ENCODE measurements at places on chromosomes 5 and 9.

DNA sequence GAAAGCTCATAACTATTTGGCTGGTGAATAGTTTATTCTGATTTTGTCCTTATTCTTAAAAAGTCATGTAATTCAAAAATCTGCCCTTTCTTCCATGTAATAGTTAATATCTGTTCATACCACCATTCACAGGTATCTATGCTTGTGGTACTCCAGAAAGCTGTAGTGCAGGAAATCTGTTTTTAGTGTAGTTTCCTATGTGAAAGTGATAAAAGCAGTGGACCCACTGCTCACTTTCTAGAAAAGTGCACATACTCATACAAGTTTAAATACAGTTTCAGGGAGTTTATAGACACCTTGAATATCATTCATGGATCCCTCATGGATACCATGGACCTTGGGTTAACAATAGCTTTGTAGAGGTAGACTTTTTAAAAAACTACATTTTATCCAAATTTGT is 20.2 kb downstream of the PBX3 start:
- no peak for DNase-seq

GRCh38 chr9:21031091-21031807 is at the start of gene HACD4:
Gene HACD4 (minus strand): TSS chr9:21031640. CDS start chr9:21031590, 50 bp downstream.
- DNase-seq, result peak; percentile 74

DNA sequence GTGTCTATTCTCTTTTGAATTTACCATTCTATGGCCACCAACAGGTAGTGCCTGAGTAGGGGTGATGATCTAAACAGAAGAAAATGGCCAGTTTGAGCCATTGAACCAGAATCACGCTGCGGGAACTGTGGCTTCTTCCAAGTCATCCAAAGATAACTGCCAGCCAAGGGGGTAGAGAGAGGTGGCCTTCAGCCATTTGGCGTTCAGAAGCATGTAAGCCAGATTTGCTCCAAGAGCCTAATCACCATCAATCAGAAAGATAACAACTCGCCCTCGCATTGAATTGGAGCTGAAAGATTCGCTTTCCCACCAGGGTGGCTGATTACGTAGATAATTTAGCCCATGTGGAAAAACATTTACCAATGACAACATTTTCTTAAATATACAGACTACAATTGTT is 1302.7 kb upstream of the DMAC1 start:
- peak; percentile 96 for DNase-seq

DNA sequence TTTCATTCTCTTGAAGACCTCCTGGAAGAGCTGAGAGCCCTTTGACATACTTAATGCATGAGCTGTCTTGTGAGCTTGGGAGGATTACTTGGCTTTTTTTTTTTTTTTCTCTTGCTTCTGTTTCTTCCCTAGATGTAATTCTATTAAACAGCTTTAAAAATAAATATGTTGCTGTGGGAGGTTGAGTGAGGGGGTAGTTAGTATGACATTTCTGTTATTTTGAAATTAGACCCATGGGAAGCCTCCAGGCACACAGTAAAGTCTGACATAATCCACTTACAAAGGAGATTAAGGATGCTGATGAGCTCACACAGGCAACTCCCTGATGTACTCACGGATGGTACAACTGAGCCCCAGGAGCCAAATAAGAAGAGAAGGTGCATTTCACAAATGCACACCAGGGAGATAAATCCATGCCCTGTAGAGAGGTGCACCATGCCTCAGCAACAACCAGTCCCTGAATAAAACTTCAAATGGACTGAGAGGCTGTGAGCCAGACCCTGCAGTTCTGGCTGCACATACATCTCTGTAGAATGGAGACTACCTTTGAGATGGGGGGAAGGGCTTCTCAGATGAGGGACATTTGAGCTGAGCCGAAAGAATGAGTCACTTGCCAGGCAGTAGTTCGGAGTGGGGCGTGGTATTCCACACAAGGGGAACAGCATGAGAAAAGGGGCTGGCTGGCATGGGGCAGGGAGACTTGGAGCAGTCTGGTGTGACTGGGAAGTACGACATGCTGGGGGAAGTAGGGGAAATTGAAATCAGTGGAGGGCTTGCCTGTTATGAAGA is 68.7 kb downstream of the ACTL7B start:
- peak; percentile 50 for DNase-seq

- DNase-seq, result peak; percentile 42
Observed at GRCh38 chr5:177306674-177307543, 3.3 kb downstream of the PRELID1 start.

DNA sequence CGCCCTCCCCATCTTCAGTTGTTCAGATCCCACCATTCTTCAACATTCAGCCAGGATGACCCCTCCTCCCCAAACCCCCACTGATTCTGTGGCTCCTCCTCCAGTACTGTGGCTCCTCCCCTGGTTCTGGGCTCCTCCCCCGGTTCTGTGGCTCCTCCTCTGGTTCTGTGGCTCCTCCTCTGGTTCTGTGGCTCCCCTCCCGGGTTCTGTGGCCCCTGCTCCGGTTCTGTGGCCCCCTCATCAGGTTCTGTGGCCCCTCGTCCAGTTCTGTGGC is 32.8 kb downstream of the C5orf15 start:
- no peak for DNase-seq

- DNase-seq, result no peak
Observed at GRCh38 chr5:56251440-56251839, 18.3 kb upstream of the ANKRD55 start.

GRCh38 chr5:88999853-89000252 is 116.9 kb upstream of the MEF2C start:
- DNase-seq, result no peak

GRCh38 chr9:133657120-133657661 is 21.0 kb downstream of the DBH start:
- DNase-seq, result no peak

GRCh38 chr5:77953374-77953773 is 177.2 kb upstream of the TBCA start:
- DNase-seq, result no peak

GRCh38 chr5:114948986-114949621 is 220.6 kb downstream of the TRIM36 start:
- no peak for DNase-seq

GRCh38 chr5:141412854-141413539 is at the start of gene PCDHGA10:
Gene PCDHGA10 (plus strand): TSS chr5:141412987. CDS start chr5:141413176, 189 bp downstream.
- peak; percentile 87 for DNase-seq

- DNase-seq, result no peak
Observed at GRCh38 chr9:3191715-3192114, 334.1 kb downstream of the RFX3 start.

DNA sequence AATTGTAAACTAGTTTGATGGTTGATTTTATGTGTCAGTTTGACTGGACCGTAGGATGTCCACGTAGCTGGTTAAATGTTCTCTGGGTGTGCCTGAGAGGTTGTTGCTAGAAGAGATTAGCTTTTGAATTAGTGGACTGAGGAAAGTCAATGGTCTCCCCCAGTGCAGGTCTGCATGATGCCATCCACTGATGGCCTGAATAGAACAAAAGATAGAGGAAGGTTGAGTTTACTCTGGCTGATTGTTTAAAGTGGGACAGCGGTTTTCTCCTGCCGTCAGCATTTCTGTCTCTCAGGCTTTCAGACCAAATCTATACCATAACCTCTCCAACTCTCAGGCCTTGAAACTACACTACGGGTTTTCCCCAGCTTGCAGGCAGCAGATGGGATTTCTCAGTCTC is 899.2 kb upstream of the WWC1 start:
- no peak for DNase-seq

DNA sequence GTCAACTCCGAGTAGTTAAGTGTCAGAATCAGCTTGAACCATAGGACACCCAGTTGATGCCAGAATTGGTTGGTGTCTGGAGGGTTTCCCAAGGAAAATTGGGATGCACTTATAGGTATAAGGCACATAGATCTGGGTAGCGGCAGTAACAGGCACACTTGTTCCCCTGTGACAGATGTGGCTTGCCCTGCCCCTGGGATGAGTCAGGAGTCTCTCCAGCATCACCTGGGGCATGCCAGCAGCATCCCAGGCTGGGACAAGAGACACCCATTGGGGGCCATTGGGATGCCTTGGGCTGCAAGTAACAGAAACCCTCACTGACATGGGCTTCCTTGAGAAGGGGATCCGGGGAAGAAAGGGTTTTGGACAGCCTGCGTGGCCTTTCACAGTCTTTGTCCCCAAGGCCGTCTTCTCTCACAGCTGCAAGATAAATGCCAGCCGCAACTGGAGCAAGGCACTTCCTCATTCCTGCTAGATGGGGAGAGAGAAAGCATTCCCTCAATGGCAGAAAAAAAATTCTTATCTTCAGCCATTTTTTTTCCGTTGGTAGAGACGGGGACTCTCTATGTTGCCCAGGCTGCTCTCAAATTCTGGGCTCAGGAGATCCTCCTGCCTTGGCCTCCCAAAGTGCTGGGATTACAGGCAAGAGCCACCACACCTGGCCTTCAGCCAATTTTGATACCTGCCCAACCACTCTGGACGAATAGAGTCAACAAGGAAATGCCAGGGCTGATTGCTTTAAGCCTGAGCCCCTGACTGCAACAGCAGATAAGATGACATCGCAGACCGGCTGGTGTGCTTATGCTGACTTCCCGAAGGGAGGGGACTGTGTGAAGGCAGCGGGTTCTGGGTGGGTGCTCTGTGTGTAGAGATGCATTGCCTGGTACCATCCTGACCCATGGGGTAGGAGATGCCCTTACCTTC is 13.3 kb upstream of the RNF130 start:
- peak; percentile 89 for DNase-seq

GRCh38 chr5:96370976-96371375 is 62.1 kb downstream of the PCSK1 start:
- DNase-seq, result no peak

GRCh38 chr9:8234316-8234715 is 434.7 kb upstream of the DMAC1 start:
- DNase-seq, result peak; percentile 49

DNA sequence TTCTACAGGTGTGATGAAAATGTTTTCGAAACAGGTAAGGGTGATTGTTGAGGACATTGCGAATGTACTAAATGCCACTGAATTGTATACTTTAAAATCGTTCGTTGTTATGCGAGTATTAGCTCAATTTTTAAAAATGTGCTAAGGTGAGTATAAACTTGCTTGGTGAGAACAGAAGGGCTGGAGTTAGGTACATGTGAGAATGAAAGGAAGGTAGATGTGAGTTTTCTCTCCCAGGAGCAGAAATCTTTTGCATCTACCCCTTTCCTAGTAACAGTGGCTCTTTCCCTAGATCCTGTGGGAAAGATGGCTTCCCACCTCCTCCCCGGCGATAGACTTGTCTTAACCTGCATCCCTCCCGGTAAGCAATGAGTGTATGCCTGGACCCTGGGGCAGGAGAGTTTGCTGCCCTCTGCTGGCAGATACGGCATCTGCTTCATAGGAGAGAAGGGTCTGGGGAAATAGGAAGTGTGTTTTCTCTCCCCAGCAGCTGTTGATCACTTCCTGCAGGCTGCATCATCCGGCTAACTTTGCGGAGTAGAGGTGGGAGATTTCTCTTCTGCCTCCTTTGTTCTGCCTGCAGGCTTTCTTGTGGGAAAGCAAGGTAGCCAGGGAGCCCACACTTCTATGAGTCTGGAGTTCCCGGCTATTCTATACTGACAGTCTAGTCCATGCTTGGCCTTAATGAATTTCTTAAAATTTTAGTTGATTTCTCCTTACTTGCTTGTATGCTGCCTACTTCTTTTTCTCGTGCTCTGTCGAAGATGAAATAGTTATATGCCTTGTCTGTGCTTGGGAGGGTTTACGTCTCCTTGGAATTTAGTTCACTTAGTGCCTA is 373.3 kb upstream of the SEMA6A start:
- DNase-seq, result peak; percentile 97

- no peak for DNase-seq
Observed at GRCh38 chr5:113153512-113154097, 177.0 kb downstream of the DCP2 start.

DNA sequence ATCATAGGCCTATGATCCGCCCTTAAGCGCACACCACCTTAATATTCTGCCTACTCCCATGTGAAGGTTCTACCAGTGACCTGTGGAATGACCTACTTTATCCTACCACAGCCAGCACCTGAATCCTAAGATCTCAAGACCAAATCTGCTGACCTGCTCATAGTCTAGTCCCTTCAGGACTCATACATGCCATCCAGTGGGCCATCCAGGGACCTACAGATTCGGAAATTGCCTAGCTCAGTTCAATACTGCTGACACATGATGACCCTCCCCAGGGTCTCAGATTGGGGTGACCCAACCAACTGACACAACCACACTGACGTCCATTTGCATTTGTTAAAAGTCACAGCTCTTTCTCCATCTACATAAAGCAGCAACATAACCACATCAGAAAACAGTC is 443.8 kb upstream of the ST8SIA4 start:
- DNase-seq, result peak; percentile 68

DNA sequence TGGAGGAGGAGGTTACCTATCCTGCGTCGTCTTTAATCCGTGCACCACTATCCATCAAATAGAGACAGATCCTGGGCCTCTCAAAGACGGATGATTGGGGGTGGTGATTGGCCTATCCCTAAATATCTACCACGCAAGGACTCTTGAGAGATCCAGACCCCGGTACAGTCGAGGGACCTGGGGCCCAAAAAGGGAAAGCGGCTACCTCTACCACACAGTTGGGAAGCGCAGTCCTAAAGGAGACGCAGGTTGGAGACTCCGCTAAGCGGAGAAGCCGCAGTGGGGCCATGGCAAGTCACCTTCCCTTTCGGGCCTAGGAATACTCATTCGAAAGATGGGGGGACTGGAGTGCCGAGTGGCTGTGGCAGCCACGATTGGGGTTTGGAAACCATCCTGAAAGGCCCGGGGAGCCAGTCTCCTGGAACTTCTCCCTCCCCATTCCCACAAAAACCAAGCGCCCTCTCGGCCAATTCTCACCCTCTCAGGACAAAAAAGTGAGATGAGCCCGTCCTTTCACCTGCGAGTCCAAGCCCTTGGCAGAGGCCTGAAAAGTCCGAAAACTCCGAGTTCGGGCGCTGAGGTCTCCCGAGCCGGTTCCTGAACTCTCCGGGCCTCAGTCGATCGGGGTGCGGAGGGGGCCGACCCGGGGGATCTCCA is 499 bp upstream of the FOXE1 start:
- DNase-seq, result no peak

- DNase-seq, result no peak
Observed at GRCh38 chr9:98593354-98594253, 115.1 kb downstream of the GABBR2 start.

- DNase-seq, result no peak
Observed at GRCh38 chr5:135063056-135063445, 29.0 kb upstream of the PITX1 start.

DNA sequence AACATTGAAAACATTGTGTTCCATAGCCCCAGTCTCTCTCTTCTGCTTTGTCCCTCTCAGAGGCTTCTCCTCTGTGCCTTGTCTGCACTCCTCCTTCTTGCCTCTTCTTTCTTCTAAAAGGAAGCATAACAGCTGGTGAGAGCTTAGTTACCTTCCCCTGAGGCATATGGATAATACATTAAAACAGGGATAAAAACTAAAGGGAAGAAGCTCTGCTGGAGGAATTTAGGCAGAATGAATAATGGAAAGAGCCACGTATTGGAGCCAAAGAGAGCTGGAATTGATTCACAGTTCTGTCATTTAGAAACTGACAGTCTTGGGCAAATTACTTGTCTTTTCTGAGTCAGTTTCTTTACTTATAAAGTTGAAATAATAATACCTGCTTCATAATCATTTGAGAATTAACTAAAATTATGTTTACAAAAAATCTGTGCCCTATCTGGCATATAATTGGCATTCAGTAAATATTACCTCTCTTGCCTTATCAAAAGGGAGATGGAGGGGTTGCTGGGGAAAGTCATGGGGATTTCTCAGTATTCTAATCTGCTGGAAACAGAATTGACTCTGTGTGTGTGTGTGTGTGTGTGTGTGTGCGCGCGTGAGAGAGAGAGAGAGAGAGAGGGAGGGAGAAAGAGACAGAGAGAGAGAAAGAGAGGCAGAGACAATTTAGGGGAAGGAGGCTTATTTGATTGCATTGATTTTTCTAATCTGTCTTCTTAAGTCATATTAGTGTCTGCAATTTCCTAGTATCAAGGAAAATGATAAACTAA is 20.2 kb downstream of the ZNF474 start:
- DNase-seq, result no peak
